ENCODE measurements at places on chromosomes 7 and 10. TPM values are rescaled to one million over a fixed set of nuclear protein-coding genes. Genes with fewer than 3 reads are reported as not detected.
A peak's percentile ranks its signal among the peaks of the same experiment; 100 is the strongest.

GRCh38 chr7:149769915-149770314 is 3.5 kb downstream of the ZNF467 start:
- DNase-seq: no peak

DNA sequence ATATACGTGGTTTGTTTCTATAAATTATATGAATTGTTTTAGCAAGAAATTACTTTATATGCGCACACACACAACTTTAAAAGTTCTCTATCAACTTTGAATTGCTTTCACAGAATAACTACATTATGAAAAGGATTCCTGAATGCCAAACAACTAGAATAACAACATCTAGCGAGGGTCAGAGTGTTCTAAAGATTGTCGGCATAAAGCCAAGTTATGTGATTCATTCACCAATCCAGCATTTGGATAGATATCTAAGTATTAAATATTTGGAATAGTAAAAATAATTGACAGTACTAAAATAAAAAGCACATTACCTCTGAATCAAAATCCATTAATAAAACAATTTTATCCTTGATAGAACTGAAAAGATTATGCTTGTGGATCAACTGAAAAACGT is 125.3 kb upstream of the AMPH start:
- no peak for DNase-seq

DNA sequence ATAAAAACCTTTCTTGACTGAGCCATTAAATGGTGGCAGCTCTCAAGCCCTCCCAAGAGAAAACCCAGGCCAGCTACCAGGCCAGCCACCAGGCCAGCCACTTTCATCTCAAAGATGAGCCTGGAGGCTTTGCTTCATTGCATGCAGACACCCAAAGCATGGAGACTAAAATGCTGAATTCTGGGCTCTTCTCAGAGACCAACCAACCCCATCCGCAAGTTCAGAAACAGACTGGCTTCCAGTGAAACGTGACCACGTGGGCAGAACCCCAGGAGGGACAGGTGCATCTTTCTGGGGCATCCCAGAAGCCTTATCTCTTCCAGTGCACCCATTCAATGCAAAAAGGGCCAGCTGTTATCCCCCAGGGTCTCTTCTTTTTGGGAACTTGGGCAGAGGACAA is 20.9 kb downstream of the CHST15 start:
- no peak for DNase-seq

DNA sequence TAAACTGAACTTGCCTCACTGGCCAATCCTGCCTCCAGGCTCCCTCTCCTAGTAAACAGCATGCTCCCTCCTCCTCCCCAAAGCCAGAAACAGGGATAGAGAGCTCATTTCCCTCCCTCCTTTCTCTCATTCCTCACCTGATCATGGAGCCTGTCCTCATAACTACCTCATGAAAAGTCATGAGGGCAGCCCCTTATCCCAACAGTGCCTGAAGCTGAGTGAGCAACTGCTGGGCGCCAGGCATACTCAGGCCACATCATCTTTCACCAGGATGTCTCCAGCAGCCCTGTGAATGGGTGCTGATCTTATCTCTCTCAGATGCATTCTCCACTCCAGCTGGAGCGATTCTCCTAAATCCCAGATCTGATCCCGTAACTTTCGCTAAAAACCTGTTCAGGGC is 307.2 kb downstream of the PRPF18 start:
- DNase-seq: no peak

GRCh38 chr7:135943134-135943879 is 33.9 kb downstream of the MTPN start:
- no peak for DNase-seq

GRCh38 chr7:98034081-98035035 is 44.4 kb upstream of the OCM2 start:
- peak; percentile 9 for DNase-seq

GRCh38 chr7:13945670-13946069 is 43.8 kb downstream of the ETV1 start:
- DNase-seq: peak; percentile 65

- no peak for DNase-seq
These were observed 4.6 kb downstream of the OAT start for GRCh38 chr10:124414076-124414475.

GRCh38 chr10:72240371-72240770 is 24.3 kb upstream of the ASCC1 start:
- no peak for DNase-seq

DNA sequence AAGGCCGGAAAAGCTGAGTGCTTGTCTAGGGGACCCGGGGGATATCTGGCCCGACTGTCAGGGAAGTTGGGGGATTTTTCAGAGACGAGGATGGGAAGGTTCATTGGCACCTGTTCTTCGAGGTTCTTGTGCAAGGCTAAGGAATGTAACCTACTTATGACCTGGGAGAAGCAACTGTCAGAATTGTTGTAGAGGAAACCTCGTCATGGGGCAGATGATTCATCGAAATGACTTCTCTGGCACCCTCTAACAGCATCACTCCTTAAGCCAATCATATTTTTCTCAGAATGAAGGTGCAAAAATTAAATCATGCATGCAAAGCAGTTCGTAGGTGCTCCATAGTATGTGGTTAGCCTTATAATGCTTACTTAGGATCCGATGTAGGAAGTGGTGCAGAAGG is 58.6 kb downstream of the PLXDC2 start:
- no peak for DNase-seq

- DNase-seq: no peak
These were observed 39.2 kb downstream of the TOMM7 start for GRCh38 chr7:22783421-22783820.

- no peak for DNase-seq
These were observed 40.4 kb upstream of the TMEM229A start for GRCh38 chr7:124073310-124073645.

DNA sequence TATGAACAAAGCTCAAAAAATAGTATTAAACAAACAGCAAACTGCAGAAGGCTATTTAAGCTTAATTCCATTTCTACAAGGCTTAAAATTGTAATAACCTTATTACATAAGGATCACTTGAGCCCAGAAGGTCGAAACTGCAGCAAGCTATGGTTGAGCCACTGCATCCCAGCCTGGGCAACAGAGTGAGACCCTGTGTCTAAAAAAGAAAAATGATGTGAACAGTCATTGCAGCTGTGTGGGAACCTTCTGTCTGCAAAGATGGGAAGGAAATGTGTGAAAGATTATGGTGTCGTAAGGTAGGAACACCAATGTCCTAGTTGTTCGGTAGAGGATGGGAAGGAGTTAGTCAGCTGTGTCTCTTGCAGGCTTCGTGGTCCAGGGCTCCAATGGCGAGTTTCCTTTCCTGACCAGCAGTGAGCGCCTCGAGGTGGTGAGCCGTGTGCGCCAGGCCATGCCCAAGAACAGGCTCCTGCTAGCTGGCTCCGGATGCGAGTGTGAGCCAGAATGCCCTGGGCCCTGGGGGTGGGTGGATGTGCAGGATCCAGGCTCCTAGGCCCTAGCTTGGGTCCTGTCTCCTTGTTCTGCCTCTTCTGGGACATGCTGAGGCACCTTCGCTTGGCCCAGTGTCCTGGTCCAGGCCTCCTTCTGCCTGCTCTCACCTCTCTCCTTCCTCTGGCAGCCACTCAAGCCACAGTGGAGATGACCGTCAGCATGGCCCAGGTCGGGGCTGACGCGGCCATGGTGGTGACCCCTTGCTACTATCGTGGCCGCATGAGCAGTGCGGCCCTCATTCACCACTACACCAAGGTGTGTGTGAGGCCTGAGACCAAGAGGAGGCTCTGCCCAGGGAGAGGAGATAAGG is 9.1 kb downstream of the C10orf62 start:
- no peak for DNase-seq

GRCh38 chr7:38232502-38233366 is 40.7 kb downstream of the TARP start:
- DNase-seq: peak; percentile 65

GRCh38 chr7:130488392-130489139 is 3.3 kb upstream of the MEST start:
- no peak for DNase-seq

DNA sequence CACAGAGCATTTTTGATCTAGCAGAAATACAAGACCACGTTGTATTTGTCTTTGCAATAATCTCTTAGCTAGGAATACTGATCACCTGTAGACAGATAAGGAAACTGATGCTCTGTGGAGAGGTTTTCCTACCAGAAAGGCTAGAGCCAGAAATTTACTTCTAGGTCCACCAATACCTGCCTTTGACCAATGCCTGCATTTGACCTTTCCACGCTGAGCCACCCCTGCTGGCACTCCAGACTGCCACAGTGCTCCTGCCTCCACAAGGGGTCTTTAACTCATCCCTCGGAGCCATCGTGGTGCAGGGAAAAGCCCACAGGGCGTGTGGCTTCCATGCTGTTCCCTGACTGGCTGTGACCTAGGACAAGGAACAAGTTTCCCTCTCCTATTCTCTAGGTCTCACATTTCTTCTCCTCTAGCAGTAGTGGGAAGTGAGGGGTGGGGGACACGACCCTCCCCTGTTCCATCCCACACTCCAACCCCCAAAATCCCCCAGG is 1.5 kb upstream of the ELN start:
- no peak for DNase-seq

DNA sequence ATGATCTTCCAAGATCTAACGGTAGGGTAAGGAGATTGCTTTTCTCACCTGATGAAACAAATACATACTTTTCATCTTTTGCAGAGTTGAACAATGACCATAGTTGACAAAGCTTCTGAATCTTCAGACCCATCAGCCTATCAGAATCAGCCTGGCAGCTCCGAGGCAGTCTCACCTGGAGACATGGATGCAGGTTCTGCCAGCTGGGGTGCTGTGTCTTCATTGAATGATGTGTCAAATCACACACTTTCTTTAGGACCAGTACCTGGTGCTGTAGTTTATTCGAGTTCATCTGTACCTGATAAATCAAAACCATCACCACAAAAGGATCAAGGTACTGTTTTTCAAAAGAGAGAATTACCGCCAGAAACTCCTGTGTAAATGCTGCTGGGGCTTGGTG is 79.9 kb downstream of the ANKRD61 start:
- no peak for DNase-seq

- DNase-seq: no peak
These were observed 333.1 kb downstream of the CXCL12 start for GRCh38 chr10:44051584-44052385.

DNA sequence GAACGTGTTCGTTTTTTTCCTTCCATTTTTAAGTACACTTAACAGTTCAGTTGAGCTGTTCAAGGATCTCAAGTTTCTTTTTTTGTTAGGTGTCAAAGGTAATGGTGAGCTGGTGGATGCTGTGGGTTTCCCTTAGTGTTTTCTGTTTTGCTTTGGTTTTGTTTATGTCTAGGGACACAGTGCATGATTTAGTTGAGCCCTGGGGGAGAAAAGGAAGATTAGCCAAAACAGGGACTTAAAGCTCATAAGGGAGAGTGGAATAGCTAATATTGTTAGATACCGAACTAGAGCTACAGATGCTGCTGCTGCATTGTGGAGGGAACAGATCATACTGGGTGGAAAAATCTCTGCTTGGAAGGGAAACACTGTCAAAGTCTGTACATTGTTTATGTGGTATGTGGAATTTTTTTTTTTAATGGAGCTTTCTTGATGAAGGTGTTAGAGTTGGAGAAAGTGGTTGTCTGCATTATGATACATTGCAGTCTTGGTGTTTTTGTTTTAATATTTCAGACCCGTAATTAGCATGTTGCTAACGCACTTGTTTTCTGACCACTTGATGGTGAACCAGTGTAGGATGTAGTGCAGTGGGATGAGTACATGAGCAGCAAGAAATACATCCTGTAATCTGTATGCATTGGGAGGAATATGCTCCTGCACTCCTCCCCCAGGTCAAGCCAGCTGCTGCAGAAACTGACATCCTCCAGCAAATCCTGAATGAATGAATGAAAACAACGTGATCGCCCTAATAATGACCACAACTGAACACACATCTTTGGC is 2.1 kb downstream of the GLCCI1 start:
- DNase-seq: peak; percentile 38

GRCh38 chr10:14971867-14972448 is 12.8 kb downstream of the MEIG1 start:
- peak; percentile 29 for DNase-seq

- no peak for DNase-seq
These were observed 868.1 kb upstream of the AUTS2 start for GRCh38 chr7:68730194-68730593.

- no peak for DNase-seq
These were observed 97.5 kb downstream of the TCF7L2 start for GRCh38 chr10:113047605-113047962.

- DNase-seq: no peak
These were observed 53.1 kb upstream of the C7orf33 start for GRCh38 chr7:148537435-148537834.

- no peak for DNase-seq
These were observed 8.8 kb downstream of the CUX1 start for GRCh38 chr7:101826081-101826835.

GRCh38 chr7:133050200-133050995 is 31.5 kb downstream of the CHCHD3 start:
- no peak for DNase-seq

GRCh38 chr10:91909117-91909677 is at the start of gene FGFBP3:
Gene FGFBP3 (minus strand): TSS chr10:91909486. CDS start chr10:91908969, 517 bp downstream.
- DNase-seq: peak; percentile 80

GRCh38 chr10:16527452-16527851 is 5.8 kb upstream of the C1QL3 start:
- no peak for DNase-seq

- DNase-seq: peak; percentile 84
These were observed 49.9 kb upstream of the SH2B2 start for GRCh38 chr7:102236592-102237287.

DNA sequence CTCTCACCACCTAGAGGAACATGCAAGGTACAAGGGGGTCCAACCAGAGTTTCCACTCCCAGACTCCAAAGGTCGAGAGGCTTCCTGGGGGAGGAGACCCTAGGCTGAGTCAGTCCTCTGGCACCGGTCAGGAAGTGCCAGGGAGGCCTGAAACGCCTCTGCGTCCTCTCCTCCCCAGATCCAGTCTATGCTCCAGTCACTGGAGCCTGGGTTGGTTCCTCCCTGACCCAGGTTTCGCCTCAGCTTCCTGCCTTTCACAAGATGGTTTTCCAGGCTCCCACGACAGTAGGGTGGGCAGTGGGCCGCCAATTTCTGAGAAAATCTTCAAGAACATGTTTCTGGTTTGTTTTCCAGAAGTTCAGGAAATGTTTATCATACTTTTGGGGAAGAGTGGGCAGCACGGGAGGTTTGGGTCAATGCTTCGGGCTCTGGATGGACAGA is 30.0 kb downstream of the DUSP5 start:
- no peak for DNase-seq

- peak; percentile 44 for DNase-seq
These were observed 29.5 kb downstream of the CTNNA3 start for GRCh38 chr10:67666416-67667034.

The GALNT17 gene
- 8.4 TPM for total RNA-seq

The AKR1C4 gene
- total RNA-seq: not detected

The KLF14 gene
- not detected for total RNA-seq

The TMEM196 gene
- total RNA-seq: not detected

The CPN1 gene
- not detected for total RNA-seq

The TAS2R41 gene
- total RNA-seq: not detected

The COA1 gene
- 184 TPM for total RNA-seq

The FAM25A gene
- total RNA-seq: not detected

The GPR22 gene
- 1.5 TPM for total RNA-seq

The SPDYE2B gene
- total RNA-seq: not detected

The FOXI2 gene
- 0.43 TPM for total RNA-seq

The FBXL13 gene
- 5.8 TPM for total RNA-seq

The NAT16 gene
- total RNA-seq: not detected

The DRGX gene
- total RNA-seq: not detected

The ERLIN1 gene
- total RNA-seq: 9.8 TPM

The CALU gene
- 10.1 TPM for total RNA-seq

The GRID2IP gene
- not detected for total RNA-seq

The EIF5AL1 gene
- not detected for total RNA-seq

The VPS41 gene
- total RNA-seq: 122 TPM

The PPP1R17 gene
- total RNA-seq: not detected

The FGL2 gene
- 179 TPM for total RNA-seq
